Cortex of kidney (tissue), 1 donor: ENCODE measurements at places on chromosomes 5 and 9.

DNA sequence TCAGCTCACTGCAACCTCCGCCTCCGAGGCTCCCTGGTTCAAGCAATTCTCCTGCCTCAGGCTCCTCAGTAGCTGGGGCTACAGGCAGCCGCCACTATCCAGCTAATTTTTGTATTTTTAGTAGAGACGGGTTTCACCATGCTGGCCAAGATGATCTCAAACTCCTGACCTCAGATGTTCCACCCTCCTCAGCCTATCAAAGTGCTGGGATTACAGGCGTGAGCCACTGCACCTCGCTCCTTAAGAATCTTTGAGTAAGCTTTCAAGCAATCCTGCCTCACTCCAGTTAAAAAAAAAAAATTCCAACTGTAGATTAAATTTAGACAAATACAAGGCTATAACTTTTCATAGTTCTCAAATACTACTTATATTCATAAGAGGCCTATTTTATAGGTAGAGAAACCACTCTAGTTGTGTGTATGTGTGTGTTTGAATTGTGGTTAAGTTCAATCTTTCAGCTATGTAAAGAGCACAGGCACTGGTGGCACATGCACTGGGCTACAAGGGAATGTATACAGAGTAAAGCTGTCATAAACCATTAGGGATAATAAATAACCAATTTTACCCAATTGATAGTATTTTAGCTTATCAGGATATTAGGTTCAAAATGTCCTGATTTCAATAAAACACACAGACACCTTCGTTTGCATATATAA is 50.6 kb upstream of the RAPGEF6 start:
- no peak for DNase-seq

GRCh38 chr5:142839711-142840346 is 69.7 kb downstream of the ARHGAP26 start:
- no peak for DNase-seq

DNA sequence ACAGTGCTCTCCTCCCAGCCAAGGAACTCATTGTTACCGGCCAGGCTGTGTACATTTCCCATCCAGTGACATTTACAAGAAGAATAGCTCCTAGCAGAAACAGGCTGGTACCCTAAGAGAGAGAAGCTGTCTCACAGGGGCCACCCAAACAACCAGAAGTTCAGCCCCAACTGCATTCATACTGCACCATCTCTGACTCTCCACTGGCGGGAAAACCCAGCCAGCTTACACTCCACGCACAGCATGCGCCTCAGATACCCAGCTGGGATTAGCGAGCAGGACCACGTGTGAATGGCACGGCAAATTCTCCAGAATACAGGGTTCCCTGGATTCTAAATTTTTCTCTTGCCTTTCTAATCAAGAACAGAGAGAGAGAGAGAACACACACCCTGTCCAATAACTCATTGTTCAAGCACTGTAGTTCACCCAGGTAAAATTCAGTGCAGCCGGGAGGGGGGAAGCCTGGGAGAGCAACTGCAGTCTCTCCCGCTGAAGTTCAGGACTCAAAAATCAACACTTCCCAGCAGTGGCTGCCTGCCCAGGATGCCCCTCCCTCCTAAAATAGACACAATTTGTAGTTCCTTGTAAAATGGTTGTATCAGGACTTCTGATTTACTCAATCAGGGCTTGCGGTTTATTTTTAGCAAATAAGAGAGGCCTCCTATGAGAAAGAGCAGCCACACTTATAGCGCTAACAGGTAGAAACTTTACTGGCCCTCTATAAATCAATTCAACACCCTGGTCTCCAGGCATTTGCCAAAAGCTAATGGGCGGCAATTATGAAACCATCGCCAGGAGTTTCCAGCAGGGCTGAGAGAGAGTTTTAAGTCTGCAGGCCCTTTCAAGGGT is 2.2 kb downstream of the COL23A1 start:
- no peak for DNase-seq

- DNase-seq, result no peak
Measured at GRCh38 chr5:96752341-96753016, 55.3 kb downstream of the ERAP1 start.

- no peak for DNase-seq
Measured at GRCh38 chr9:103734471-103734870, 359.6 kb upstream of the SMC2 start.

DNA sequence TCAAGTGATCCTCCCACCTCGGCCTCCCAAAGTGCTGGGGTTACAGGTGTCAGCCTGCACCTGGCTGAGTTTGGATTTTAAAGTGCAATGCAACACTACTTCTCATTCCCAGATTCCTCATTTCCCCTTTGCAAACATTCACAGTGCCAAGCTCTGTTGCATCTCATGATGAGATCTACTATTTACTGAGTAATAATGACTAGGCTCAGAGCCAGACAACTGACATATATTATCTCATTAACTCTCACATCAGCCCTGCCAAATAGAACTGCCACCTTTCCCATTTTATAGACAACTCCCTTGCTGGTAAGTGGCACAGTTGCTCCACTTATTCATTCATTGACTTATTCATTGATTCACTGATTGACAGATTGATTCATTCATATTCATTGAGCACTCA is 7.0 kb downstream of the PDE6A start:
- no peak for DNase-seq

- DNase-seq, result no peak
Measured at GRCh38 chr5:159123700-159124099, 24.0 kb upstream of the EBF1 start.

DNA sequence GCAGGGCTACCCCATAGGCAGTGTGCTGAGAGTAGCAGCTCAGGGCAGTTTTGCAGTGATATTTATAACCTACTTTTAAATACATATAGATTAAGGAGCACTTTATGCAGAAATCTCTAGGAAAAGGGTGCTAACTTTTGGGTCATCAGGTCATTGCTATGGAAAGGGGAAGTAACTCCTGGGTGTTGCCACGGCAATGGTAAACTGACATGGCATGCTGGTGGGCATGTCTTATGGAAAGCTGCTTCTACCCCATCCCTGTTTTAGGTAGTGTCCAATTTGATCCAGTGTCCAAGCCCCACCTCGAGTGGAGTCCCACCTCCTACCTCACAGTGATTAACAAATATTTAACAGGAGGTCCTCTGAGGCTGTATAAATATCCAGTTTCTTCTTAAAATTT is 56.8 kb upstream of the XPA start:
- no peak for DNase-seq

DNA sequence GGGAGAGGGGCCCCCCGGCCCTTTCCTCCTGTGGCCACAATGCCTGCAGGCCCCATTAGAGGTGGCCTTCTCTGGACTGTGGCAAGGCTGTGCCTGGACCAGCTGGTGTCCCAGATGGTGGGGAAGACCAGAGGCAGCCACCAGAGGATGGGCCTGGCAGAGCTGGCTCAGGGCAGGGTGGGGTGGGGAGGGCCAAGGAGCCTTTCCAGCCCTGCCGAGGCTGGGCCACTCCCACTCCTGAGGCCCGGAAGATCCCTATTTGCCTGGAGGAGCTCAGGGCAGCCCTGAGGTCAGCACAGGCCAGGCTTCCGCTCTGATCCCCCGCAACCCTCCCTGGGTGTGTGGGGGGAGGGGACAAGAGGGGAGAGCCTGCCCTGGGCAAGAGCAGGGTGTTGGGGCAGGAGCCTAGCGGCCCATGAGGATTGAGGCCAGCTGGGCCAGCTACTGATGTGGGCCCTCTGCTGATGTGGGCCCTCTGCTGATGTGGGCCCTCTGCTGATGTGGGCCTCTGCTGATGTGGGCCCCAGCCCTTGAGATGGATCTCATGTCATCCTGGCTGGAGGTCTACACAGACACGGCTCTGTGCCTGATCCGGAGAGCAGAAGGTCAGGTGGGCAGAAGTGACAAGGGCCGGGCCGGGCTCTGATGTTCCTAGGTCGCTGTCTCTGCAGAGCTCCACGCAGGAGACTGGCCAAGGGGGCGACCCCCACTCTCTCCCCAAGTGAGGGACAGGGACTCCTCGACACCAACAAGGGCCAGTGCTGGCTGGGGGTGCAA is 6.0 kb downstream of the MRPS2 start:
- no peak for DNase-seq

DNA sequence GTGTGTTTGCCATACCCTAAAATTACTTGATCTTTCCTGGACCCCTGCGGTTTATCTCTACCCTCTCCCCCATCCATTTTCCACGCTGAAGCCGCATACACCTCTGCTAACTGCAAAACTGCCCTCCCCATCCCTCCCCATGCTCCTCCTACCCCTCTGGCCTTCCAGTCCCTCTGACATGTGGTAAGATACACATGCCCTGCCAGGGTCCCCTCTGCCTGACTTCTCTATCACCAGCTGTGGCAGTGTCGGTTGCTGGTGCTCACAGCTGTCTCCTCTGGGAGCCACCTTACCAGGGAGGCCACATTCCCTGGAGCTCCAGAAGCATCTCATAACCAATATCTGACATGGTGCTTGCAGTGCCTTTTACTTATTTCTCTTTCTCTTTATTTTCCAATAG is 58.9 kb upstream of the COL15A1 start:
- DNase-seq, result no peak

DNA sequence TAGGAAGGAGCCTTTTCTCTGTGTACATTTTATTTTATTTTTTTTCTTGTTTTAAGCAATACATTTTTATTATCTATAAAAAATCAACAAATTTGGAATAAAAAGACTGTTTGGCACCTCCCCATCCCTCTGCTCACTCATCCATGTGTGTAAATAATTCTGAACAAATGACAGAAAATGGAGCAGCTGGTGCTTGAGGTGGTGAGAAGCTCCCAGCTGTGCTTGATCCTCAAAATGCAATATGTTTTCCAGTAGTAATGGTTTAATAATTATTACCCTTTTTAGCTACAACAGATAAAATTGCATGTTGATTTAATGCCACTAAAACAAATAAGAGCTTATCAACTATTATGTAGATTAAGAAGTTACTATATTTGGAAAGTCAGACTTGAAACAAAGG is 132.5 kb downstream of the CDH18 start:
- no peak for DNase-seq

DNA sequence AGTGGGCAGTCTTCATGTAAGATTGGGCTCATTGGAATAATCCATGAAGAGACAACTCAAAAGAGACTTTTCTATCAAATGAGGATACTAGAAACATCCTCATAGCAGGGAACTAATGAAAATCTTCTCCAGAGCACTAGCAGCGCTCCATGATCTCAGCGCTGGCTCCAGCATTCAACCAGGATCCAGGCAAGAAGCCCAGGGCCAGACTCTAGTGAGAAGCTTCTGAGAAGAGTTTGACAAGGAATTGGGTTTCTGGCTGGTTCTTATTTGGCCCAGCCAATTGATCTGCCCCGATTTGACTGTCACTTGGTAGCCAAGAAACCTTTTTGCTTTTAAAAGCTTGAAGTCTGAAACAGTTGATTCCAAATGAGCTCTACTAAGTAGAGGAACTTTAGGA is 60.1 kb downstream of the AOPEP start:
- DNase-seq, result no peak

DNA sequence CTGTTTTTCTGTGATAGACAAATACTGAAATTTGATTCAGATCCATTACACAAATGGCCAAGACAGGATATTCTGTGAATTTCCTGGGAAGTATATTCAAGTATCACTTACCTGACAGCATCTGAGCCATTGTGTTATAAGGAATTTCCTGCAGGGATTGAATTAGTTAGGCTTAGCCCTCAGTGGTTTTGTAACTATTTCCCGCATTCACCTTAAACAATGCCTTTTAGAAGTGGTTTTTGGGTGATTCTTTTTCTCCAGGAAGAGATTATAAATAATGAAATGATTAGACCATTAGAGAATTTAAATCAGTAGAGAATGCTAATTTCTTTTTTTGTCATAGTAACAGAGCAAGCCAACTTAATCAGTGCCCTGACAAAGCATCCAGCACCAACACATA is 30.6 kb downstream of the ITGA1 start:
- DNase-seq, result no peak

DNA sequence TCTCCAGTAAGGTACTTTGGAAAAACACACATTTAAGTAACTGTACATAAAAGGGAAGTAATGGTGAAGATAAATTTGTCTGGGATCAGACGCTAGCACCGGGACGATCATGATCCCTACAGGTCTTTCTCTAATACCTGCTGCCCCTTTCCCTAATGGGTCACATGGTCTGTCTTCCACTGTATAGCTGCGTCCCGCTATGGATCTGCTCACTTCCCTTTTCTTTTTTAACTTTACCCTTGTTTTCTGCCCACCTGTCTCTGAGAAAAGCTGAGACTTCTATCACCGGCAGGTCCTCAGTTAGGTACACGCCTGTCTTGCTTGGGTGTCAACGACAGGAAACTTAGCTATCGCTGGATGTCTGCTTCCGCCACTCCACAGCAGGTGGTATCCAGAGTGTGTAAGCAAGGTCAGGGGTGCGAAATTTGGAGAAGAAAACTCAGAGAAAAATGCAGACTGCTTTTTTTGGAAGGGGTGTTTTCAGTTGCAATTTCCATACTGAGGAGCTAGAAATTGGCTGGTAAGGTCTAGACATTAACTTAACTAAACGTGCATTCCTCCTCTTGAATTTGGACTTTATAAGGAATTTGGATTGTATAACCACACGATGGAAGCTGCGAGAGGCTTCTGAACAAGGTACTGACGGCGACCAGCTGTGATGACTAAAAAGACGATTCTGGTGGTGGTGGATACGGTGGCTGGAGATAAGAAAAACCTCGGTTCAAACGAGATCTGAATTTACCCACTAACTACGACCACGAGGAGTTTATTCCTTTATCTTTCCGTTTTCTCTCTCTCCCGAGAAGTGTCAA is 1.1 kb upstream of the ICE1 start:
- DNase-seq, result no peak

GRCh38 chr9:31519424-31519823 is 865.0 kb upstream of the ACO1 start:
- no peak for DNase-seq

DNA sequence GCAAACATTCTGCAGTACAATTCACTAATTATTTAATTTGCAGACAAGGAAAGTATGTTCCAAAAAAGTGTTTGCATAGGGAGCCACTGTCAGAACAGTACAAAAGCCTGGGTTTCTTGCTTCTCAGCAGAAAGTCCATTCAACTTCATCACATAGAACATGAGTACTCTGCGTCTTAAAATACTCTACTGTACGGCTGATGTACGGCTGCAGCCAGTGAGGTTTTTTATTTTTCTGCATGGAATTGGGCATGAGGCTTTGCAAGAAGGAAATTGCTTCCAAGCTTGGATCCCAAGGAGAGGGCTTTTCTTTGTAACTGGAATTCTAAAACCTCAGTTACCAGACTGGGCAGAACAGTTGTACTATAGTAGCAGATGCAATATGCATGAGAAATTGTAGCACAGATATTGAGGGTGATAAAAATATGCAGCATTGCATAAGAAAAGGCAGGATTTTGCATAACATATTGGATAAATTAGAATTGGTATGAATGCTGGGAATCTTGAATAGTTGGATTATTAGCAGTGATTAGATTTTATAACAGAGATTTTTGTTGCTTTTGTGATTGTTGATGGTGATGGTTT is 178.1 kb upstream of the CDH9 start:
- DNase-seq, result no peak

- DNase-seq, result no peak
Measured at GRCh38 chr5:117379521-117379920, 804.9 kb upstream of the SEMA6A start.

GRCh38 chr9:19122490-19123042 is 4.7 kb downstream of the PLIN2 start:
- DNase-seq, result no peak

DNA sequence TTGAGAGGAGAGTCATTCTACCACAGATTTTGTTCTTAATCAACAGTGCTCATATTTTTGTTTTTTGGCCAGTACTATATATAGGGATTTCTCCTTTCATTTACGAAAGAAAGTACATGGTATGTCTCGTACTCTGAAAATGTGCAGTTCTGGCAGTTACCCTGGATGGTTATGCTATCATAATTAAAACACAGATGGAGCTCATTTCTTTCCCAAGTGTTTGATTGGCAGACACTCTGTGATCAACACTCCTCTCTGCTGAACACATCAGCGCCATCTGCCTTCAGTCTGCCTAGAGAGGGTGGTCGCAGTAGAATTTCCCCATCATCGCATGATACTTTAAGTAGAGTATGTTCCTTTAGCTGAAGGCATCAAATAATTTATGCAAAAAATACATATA is 64.5 kb downstream of the PAM start:
- no peak for DNase-seq
